GM23248 (cell line): ENCODE measurements at places on chromosomes 3 and 15. TPM values are rescaled to one million over a fixed set of nuclear protein-coding genes. Genes with fewer than 3 reads are reported as not detected.

Gene HIGD2B
- not detected in 2 replicates for total RNA-seq

GRCh38 chr15:82309802-82310201 is 39.5 kb downstream of the GOLGA6L10 start:
- DNase-seq, result no peak

GRCh38 chr3:4504340-4505261 is 11.5 kb downstream of the ITPR1 start:
- peak; percentile 7 for DNase-seq

GRCh38 chr3:166195808-166196207 is 358.6 kb upstream of the BCHE start:
- DNase-seq, result no peak

Gene CAMK2N2
- 0.11 TPM in 1 of 2 replicates, not detected in the other for total RNA-seq

Gene SMCO1
- not detected in 2 replicates for total RNA-seq

Gene CELF6
- total RNA-seq, result 0.22 and 1.0 TPM in 2 replicates

Gene CCDC9B
- 16.9 and 19.6 TPM in 2 replicates for total RNA-seq

DNA sequence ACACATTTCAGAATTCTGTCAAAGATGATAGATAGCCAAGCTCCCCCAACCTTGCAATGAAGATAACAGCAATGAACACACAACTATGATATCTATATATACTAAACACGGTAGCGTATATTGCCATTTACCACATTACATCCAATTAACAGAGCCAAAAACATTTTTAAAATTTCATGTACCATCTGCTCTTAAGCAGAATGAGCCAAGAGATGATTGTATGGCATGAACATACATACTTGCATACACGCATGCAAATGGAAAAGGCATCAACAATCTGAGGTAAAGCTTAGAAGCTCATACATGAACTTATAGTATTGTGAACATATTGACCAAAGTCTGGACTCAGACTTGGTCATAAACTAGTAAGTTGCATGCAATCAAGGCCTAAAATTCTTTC is 712.9 kb upstream of the GOLIM4 start:
- no peak for DNase-seq

Gene QRICH1
- total RNA-seq, result 75.6 and 107 TPM in 2 replicates

DNA sequence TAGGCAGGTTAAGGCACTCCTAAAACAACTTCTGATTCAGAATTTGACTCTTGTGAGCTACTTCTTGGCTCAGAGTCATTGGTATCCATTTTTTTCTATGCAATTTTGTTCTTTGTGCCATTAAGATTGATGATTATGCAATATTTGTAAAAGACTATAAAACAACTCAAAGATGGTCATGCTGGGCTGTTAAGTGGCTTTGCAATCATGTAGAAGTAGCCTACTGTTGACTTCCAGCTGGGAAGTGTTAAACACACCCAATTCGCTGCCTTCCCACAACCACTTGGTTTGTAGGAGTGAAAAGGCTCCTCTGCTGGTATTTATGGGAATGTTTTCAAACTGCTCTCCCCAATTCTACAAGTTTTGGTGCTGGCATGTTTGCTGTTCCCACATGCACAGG is 74.7 kb upstream of the COL6A6 start:
- no peak for DNase-seq

Gene BFSP2
- not detected in 2 replicates for total RNA-seq

DNA sequence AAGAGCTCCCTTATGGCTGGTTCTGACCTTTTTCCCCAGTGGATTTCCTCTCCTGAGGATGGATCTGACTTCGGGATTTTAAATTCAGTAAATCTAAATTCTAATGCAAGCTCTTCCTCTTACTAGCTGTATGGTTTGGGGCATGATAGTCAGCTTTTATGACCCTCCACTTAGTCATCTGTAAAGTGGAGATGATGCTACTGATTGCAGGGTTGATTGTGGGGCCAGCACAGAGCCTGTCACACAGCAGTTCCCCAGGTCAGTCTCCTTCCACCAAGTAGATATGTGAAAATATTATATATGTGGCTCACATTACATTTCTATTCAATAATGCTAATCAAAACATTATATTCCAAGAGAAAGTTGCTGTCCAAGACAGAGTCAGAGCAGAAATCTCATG is 141.3 kb upstream of the UBE2E1 start:
- DNase-seq, result peak; percentile 76

DNA sequence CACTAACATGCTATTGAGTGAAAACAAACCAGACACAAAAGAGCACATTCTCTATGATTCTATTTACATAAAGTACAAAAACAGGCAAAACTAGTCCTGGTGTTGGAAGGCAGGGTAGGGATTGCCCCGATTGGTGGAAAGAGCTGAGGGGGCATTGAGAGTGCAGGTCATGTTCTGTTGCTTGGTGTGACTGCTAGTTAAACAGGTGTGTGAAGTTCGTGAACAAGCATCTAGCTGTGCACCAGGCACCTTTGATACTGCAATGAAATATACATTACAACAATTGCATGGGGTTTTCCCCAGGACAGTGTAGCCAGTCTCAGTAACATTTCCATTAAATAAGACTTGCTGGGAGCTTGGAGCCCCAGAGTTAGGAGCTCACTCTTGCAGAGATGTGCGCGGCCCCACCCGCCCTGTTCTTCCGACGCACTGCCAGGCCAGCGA is 26.3 kb upstream of the THRB start:
- DNase-seq, result no peak

DNA sequence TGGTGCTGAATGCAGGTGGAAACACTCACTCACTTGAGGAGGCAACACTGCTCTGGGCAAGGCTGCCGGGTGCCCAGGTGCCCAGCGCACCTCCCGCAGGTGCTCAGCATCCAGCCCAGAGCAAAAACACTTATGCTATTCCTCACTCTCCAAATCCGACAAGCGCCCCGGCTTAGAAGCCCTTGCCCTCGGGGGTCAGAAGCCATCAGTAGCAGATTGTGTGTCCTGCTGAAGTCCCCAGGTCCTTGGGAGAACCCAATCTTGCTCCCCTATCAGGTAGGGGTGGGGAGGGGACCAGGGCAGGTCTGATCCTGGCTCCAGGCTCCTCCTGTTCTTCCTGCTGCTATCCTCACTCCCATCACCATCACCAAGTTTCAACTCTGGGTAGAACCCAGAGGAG is 46.7 kb downstream of the TLE3 start:
- DNase-seq, result no peak

- DNase-seq, result peak; percentile 4
Observed at GRCh38 chr15:84034578-84035398, 200.8 kb upstream of the GOLGA6L4 start.

Gene SETD2
- 17.7 and 24.0 TPM in 2 replicates for total RNA-seq

Gene TLR9
- total RNA-seq, result not detected in 2 replicates

DNA sequence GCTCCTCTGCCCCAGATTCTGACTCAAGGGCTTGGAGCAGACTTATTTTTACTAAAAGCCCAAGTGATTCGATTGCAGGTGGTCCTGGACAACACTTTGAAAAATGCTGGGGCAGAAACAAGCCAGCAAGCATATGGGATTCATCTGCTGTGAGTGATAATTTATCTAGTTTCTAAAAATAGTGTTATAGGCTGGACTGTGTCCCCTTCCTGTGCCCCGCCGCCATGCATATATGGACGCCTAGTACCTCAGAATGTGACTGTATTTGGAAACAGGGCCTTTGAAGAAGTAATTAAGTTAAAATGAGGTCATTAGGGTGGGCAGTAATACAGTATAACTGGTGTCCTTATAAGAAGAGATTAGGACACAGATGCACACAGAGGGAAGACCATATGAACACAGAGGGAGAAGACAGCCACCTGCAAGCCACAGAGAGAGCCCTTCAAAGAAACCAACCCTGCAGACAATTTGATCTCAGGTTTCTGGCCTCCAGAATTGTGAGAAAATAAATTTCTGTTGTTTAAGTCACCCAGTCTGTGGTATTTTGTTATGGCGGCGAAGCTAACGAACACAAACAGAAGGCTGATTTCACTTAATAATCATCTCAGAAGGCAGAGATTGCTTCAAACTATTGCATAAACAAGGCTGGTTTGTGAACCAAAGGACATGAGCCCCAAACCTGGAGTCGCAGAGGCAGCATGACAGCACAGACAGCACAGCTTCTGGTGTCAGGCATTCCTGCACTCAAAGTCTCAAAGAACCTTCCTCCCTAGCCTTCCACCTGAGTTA is 59.1 kb downstream of the CCNL1 start:
- no peak for DNase-seq

Gene MAP2K1
- total RNA-seq, result 52.9 and 56.2 TPM in 2 replicates
